ENCODE measurements at places on chromosomes 12 and 14. TPM values are rescaled to one million over a fixed set of nuclear protein-coding genes. Genes with fewer than 3 reads are reported as not detected.

GRCh38 chr14:76926521-76927251 lies 100.5 kb downstream of the LRRC74A start:
- H3K4me1 ChIP-seq: no peaks in the 10 kb centered on the region
- no peaks in the 10 kb centered on the region for H3K27me3 ChIP-seq
- no peak overlapping the region for H3K4me3 ChIP-seq
- no peaks in the 10 kb centered on the region for H3K36me3 ChIP-seq

DNA sequence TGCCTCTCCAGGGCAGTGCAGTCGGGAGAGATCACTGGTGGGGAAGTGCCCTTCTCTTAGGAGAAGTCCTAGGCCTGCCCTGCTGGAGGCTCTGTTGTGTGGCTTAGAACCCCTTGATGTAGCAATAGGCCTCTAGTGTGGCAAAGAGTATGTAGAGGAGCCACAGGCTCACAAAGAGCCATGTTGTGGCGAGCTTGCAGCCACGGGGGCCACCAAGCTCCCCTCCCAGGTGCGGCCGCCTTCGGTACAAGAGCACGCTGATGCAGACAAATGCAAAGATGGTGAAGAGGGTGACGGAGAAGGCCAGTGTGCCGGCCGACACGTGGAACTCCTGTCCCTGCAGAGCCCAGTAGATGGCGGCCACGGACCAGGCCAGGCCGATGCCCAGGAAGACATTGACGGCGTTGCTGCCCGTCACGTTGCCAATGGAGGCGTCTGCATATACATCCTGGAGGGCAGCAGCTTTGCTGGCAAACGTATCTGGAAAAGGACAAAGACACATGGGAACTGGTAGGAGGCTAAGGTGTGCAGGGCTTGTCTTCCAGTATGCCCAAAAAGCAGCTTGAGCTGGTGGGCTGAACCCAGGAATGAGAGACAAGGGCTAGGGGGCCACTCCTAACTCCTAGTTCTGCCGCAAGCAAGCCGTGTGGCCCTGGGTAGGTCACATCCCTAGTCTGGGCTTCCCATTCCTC lies 142.8 kb downstream of the SLC8A3 start:
- no peaks in the 10 kb centered on the region for H3K36me3 ChIP-seq
- no peak overlapping the region for H3K4me3 ChIP-seq
- H3K27ac ChIP-seq: no peak overlapping the region
- H3K4me1 ChIP-seq: no peaks in the 10 kb centered on the region
- peak; percentile 95 for DNase-seq

GRCh38 chr12:13816394-13816793 lies 165.0 kb downstream of the GRIN2B start:
- H3K4me3 ChIP-seq: no peak overlapping the region
- H3K27me3 ChIP-seq: no peaks in the 10 kb centered on the region
- no peak overlapping the region for H3K27ac ChIP-seq

- DNase-seq: peak; percentile 72
- H3K36me3 ChIP-seq: no peaks in the 10 kb centered on the region
- H3K4me1 ChIP-seq: no peaks in the 10 kb centered on the region
- no peaks in the 10 kb centered on the region for H3K27me3 ChIP-seq
- no peak overlapping the region for H3K4me3 ChIP-seq
Observed at GRCh38 chr12:39375206-39375808, 67.6 kb downstream of the KIF21A start.

DNA sequence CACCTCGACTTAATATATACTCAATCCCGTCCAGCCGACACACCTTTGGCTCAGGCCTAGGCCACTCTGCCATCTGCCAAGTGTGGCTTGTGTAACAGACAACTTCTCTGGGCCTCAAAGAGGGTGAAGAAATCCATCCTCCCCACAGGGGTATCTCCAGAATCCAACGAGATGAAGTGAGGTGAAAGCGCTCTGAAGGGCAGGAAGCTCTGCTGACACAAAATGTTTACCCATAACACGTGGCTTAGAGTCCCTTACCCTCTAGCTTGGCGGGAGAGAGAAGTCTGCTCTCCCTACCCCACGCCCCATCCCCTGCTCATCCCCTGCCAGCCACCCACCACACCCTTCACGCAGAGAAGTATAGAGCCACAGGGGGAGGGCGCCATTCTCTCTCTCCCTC lies 13.0 kb downstream of the ZBTB39 start:
- H3K4me1 ChIP-seq: no peaks in the 10 kb centered on the region
- DNase-seq: peak; percentile 39
- H3K27me3 ChIP-seq: no peaks in the 10 kb centered on the region
- H3K36me3 ChIP-seq: no peaks in the 10 kb centered on the region

GRCh38 chr12:13094367-13094766 lies 9.1 kb downstream of the GSG1 start:
- no peak overlapping the region for H3K4me3 ChIP-seq
- no peaks in the 10 kb centered on the region for H3K4me1 ChIP-seq
- no peaks in the 10 kb centered on the region for H3K36me3 ChIP-seq
- H3K27ac ChIP-seq: no peak overlapping the region
- no peak for DNase-seq

DNA sequence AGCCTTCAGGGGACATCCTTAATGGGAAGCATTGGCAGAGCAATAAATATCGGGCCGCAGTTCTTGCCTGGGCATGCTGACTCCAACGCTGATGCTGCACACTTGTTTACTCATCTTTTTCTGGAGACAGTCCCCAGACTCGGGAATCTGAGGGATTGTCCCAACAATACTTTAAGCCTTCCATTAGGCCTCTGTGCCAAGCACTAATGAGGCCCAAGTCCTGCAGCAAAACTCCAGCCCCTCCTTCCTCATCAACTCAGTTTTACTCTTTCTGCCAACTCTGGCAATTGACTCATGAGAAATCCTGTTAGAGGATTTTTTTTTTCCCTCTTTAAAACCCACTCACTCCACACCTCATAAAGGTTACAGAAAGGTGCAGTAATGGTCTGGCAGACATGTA lies 233.4 kb upstream of the PELI2 start:
- H3K27ac ChIP-seq: no peak overlapping the region
- no peaks in the 10 kb centered on the region for H3K4me1 ChIP-seq
- DNase-seq: no peak
- no peak overlapping the region for H3K4me3 ChIP-seq

DNA sequence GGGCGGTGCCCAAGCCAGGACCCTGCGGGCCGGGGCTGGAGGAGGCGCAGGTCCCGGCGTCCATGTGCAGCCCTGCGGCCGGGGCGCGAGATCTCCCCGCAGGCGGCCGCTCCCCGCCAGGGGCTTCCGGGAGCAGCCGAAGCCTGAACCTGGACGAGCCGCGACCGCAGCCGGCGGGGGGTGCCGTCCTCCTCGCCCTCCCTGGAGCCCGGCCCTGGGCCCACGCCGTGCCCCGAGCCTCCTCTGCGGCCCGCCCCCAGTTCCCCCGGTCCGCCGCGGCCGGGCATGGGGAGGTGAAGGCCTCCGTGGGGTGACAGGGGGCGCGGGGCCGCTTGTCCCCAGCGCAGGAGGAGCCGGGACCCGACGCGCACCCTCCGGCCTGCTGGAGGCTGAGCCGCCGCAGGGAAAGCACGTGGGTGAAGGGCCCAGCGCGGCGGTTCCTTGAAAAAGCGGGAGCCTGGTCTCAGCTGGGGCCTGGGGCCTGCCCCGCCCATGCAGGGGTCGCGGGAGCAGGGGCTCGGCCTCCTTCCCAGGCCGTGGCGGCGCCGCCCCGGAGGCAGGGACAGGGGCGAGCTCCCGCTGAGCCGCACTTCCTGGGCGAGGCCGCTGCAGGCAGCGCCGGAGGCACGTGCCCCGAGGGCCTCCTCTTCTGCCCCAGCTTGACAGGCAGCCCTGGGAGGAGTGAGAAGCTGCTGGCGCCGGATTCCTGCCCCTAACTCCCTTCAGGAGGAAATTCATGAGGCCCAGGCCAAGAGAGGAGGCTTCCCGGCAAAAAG lies 55.6 kb upstream of the PPP2R5C start:
- H3K4me1 ChIP-seq: peaks cover 2% of the 10 kb centered on the region
- peak; percentile 86 for DNase-seq
- peaks cover 11% of the 10 kb centered on the region for H3K27me3 ChIP-seq
- no peaks in the 10 kb centered on the region for H3K36me3 ChIP-seq
- H3K27ac ChIP-seq: no peak overlapping the region

- no peaks in the 10 kb centered on the region for H3K27me3 ChIP-seq
- no peak overlapping the region for H3K4me3 ChIP-seq
- H3K36me3 ChIP-seq: no peaks in the 10 kb centered on the region
- H3K27ac ChIP-seq: no peak overlapping the region
Observed at GRCh38 chr12:52531566-52532300, 11.5 kb upstream of the KRT5 start.

GRCh38 chr12:113788020-113788856 lies 177.9 kb downstream of the RBM19 start:
- H3K4me1 ChIP-seq: no peaks in the 10 kb centered on the region
- no peaks in the 10 kb centered on the region for H3K27me3 ChIP-seq
- no peaks in the 10 kb centered on the region for H3K36me3 ChIP-seq
- H3K27ac ChIP-seq: no peak overlapping the region

GRCh38 chr12:118103601-118104382 lies at the start of gene VSIG10:
TSS of gene VSIG10 (minus strand) at chr12:118104011. CDS start at chr12:118103671, 340 bp downstream.
- H3K27ac ChIP-seq: peak within 1 kb of the TSS; percentile 49
- H3K27me3 ChIP-seq: no peaks in the 10 kb centered on the region
- DNase-seq: peak; percentile 93
- H3K4me1 ChIP-seq: no peaks in the 10 kb centered on the region
- peaks cover 13% of the 10 kb centered on the region for H3K36me3 ChIP-seq

GRCh38 chr14:87840906-87841305 lies 152.1 kb downstream of the GALC start:
- H3K27me3 ChIP-seq: no peaks in the 10 kb centered on the region
- H3K4me3 ChIP-seq: no peak overlapping the region
- no peak overlapping the region for H3K27ac ChIP-seq
- H3K4me1 ChIP-seq: no peaks in the 10 kb centered on the region
- no peaks in the 10 kb centered on the region for H3K36me3 ChIP-seq

- H3K27me3 ChIP-seq: no peaks in the 10 kb centered on the region
- H3K4me3 ChIP-seq: no peak overlapping the region
- peaks cover 8% of the 10 kb centered on the region for H3K4me1 ChIP-seq
- no peaks in the 10 kb centered on the region for H3K36me3 ChIP-seq
- H3K27ac ChIP-seq: no peak overlapping the region
Observed at GRCh38 chr14:58660407-58660806, 22.6 kb downstream of the DACT1 start.

Gene RPS6KA5
- 3.3 TPM for total RNA-seq

Gene RIMBP2
- total RNA-seq: 2.8 TPM

Gene NELL2
- total RNA-seq: 6.9 TPM

Gene CEBPE
- total RNA-seq: not detected

Gene P3H3
- total RNA-seq: 53.5 TPM

Gene PIK3C2G
- total RNA-seq: 0.16 TPM

Gene TAS2R8
- not detected for total RNA-seq

Gene FKBP3
- total RNA-seq: 188 TPM

Gene SCN8A
- total RNA-seq: 8.8 TPM

Gene ATXN3
- total RNA-seq: 27.0 TPM

Gene SLC6A13
- total RNA-seq: 2.4 TPM

Gene TSPAN11
- 2.1 TPM for total RNA-seq

Gene TEX52
- not detected for total RNA-seq

Gene KCNMB4
- total RNA-seq: 11.5 TPM

Data from endodermal cell (in vitro differentiated cells).